ENCODE measurements at places on chromosomes 4 and X.

- no peak for DNase-seq
These were observed 194.0 kb downstream of the SMIM20 start for GRCh38 chr4:26108054-26108453.

- no peak for DNase-seq
These were observed 40.1 kb upstream of the EIF1AX start for GRCh38 chrX:20181598-20182329.

GRCh38 chrX:96314985-96315384 lies 369.7 kb upstream of the DIAPH2 start:
- DNase-seq: peak; percentile 3

DNA sequence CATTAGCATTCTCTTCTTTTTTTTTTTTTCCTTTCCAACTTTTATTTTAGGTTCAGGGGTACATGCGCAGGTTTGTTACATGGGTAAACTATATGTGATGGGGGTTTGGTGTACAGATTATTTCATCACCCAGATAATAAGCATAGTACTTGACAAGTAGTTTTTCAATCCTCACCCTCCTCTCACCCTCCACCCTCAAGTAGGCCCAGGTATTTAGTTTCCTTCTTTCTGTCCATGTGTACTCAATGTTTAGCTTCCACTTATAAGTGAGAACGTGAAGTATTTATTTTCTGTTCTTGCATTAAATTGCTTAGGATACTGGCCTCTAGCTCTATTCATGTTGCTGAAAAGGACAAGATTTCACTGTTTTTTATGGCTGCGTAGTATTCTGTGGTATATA lies 140.8 kb upstream of the PGRMC2 start:
- no peak for DNase-seq

DNA sequence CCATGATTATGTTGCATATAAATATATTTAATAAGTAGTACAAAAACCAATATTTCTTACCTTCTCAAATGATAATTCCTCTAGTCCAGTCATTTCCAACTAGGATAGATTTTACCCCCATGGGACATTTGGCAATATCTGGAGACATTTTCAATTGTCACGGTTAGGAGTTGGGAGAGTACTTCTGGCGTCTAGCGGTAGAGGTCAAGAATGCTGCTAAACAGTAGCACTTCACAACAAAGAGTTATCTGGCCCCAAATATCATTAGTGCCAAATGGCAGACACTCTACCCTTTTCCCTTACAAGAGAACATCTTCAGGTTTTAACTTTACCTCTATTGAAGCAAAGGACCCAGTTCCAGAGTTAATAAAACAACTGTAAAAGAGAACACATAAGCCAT lies 168.1 kb downstream of the FAT4 start:
- no peak for DNase-seq

DNA sequence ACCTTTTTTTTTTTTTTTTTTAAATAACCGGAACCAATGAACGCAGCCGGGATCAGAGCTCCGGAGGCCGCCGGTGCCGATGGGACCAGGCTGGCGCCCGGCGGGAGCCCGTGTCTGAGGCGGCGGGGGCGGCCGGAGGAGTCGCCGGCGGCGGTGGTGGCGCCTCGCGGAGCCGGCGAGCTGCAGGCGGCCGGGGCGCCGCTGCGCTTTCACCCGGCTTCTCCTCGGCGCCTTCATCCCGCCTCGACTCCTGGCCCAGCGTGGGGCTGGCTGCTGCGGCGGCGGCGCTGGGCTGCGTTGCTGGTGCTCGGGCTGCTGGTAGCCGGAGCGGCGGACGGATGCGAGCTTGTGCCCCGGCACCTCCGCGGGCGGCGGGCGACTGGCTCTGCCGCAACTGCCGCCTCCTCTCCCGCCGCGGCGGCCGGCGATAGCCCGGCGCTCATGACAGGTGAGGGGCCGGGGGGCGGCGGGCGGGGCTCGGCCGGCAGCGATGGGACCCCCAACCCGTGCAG lies 337 bp downstream of the STIM2 start:
- DNase-seq: no peak

DNA sequence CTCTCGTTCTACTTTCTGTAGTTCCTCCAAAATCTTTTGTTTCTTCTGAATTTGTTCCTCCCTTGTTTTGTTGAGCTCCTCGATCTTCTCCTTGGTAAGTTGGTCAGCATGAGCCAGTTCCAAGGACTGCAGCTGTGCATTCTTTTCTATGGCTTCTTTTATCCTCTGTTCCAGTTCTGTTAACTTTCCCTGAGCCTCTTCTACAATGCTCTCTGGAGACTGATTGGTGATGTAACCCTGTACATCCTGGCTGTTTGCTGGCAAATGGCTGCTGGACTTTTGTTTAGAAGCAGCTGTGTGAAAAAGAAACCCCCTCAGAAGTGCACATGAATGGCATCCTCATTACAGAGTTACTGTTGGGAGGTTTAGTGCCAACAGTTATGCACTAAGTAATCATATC lies 70.5 kb upstream of the COX18 start:
- no peak for DNase-seq

- peak; percentile 15 for DNase-seq
These were observed 80.1 kb downstream of the ANAPC4 start for GRCh38 chr4:25457053-25457715.

- no peak for DNase-seq
These were observed 31.4 kb downstream of the HMX1 start for GRCh38 chr4:8840006-8840793.

DNA sequence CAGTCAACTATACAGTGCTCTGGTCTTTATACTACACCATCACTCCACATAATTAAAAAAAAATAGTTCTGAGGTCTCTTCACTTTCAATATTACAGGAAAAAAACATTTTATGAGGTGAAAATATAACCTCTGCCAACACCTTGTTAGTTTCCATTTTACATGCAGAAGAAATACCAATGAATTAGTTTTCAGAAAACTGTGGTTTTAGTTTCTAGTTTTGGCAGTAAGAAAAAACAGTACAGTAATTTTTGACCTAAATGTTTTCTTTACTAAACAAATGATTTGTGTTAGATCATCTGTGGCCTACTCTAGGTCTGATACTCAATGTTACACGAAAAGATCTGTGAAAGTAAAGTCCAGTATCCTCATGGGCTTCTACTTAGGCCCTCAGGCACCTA lies 10.0 kb downstream of the SULT1E1 start:
- DNase-seq: no peak

DNA sequence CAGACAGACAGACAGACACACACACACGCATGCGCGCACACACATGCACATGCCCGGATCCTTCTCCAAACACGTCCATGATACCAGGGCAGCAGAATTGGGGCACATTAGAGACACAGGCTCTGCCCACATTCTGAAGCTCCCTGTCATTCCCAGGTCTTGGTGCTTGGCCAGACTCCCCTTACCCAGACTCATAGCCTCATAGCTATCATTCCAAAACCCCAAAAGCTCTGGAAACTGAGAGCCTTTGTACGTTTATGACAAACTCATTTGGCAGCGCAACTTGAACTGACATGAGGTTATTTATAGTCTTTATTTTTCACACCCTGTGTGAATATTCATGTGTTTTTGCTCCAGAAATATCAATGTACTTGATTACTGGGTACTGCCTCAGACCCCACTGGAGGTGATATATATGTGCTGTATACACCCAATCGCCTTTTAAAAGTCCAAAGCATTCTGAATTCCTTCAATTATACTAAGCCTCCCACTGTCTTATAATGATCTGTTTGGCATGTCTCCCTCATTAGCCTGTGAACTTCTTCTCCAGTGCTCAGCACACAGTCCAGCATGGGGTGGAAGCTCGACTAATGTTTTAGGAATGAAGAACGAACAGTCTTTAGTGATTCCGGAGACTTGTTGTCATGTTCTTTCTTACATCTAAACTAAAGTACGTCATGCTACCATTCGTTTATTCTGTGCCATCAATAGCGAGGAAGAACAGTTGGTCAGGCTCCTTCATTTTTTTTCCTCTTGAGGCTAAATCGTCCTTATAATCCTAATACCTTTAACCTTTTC lies 45.0 kb downstream of the RTL9 start:
- peak; percentile 46 for DNase-seq

GRCh38 chrX:123600181-123600580 lies 132.7 kb downstream of the THOC2 start:
- no peak for DNase-seq

GRCh38 chrX:108148524-108148923 lies 56.9 kb downstream of the ATG4A start:
- DNase-seq: no peak

- no peak for DNase-seq
These were observed 71.6 kb downstream of the FAM114A1 start for GRCh38 chr4:38939165-38939564.

GRCh38 chr4:151316645-151317044 lies 8.8 kb downstream of the SH3D19 start:
- DNase-seq: no peak

GRCh38 chr4:113147498-113148111 lies 98.2 kb downstream of the ANK2 start:
- no peak for DNase-seq

DNA sequence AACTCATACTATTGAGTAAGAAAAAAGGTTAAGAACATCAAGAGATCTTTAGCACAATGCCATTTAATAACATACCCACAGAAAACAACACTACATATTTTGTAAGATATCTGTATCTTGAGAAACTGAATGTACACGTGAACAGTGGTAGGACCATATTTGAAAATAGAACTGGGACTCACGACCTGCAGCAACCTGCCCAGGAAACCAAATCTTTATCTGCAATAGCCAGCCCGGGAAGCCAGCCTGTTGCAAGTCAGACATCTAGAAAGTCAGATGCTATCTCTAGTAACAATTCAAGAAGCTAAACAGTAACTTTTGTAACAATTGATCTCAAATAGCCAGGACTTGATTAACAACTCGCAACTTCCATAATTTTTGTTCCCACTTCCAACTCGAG lies 52.6 kb upstream of the SOD3 start:
- DNase-seq: no peak

GRCh38 chrX:154399527-154400368 lies 1.6 kb downstream of the RPL10 start:
- DNase-seq: no peak

DNA sequence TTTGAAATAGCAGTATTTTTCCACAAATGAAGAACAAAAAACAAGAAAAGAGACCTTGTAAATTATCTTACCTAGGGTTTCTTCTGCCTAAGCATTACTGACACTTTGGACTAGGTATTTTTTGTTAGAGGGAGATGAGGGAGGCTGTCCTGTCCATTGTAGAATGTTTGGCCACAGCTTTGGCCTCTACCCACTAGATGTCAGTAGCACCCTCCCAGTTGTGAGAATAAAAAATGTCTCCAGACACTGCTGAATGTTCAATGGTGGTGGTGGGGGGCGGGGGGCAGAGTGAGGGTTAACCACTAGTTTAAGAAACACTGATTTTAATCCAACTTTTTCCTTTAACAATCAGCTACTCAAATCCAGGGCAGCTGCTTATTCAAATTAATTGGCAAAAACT lies 25.8 kb downstream of the OTUD4 start:
- DNase-seq: no peak

Data from HS-27A (cell line).